Nephron progenitor cell (in vitro differentiated cells): ENCODE measurements at places on chromosomes 7 and 10.

DNA sequence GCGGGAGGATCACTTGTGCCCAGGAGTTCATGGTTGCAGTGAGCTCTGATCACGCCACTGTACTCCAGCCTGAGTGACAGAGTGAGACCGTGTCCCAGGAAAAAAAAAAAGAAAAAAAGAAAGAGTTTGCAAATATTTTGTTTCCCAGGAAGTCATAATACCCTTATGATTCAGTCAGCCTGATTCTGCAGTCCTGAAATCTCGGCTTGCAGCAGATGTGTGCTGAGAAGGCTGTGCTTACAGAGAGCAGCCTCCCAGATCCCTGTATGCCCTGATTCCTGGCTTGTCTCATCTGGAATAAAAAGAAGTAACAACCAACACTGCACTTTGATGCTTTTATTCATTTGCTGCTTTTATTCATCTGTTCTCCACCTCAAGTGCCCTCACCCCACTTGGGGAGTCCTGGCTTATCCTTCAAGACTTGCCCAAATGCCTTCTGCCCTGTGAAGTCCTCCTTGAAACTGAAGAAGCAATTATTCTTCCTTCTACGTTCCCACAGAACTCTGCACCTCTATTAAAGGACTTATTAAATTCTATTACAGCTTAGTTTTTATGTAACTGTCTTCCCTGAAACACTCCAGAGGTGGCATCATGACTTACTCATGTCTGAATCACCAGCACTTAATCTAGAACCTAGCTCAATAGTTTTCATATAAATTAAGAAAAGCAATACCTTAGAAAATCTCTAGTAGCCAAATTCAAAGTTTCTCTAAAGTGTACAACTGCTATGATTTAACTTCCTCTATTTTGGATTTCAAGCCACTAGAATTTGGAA is 27.7 kb upstream of the BPGM start:
- no peak for DNase-seq

GRCh38 chr10:12950583-12951128 is 50.9 kb downstream of the CCDC3 start:
- no peak for DNase-seq

GRCh38 chr10:35191523-35191922 is 64.9 kb downstream of the CREM start:
- DNase-seq: no peak

GRCh38 chr10:1233031-1233430 is 176.8 kb downstream of the WDR37 start:
- no peak for DNase-seq

DNA sequence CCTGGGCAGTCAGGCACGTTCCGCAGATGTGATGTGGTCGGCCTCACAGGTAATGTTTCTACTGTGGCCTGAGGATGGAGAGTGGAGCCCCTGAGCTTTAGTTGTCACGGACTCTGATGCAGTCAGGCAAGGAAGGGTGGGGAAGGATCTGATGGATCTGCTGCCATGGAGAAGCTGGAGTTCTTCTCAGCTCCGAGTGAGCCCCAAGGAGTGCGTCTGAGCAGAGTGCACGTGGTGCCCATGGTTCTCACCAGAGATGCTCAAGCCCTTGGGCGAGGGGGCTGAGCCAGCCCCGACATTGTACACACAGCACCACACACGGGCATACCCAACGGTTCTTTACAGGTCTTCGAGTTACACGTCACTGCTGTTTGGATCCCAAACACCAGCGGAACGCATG is 192.5 kb downstream of the EBF3 start:
- DNase-seq: no peak

DNA sequence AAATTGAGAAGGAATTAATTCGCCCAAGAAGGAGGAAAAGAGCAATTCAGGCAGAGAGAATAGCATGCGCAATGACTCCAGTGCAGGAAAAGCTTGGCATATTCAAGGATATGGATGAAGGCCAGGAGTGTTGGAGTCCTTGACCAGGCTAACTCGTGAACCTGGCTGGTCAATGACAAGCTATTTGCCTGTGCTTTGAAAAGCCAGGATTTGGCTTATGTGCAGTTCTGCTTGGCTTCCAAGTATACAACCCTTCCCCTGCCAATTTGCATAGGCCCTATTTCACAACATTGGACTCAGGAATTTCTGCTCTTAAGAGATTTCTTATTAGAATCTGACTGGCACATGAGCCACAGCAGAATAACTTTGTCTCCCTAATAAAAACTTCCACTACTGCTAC is 72.3 kb upstream of the SP8 start:
- DNase-seq: no peak

GRCh38 chr7:4399121-4399520 is 283.0 kb upstream of the FOXK1 start:
- no peak for DNase-seq

- no peak for DNase-seq
Measured at GRCh38 chr7:7399707-7400106, 136.0 kb downstream of the COL28A1 start.

- no peak for DNase-seq
Measured at GRCh38 chr7:114662002-114662677, 247.5 kb downstream of the FOXP2 start.

DNA sequence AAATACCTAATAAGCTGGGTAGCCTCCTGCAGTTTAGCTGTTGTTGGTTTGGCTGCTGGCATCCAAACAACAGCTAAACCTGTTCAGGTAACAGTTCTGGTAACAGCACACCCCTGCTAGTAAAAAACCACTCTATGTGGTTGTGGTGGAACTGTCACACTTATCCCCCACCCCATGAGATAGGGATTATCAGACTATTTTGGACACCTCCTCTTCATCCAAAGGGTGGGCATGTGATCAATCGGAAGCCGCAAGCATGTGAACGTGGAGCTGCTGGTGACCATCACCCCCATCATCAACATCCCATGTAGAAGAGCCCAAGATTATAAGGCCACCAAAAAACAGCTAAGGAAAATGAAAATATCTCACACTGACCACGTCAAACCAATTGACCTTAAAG is 2.5 kb downstream of the MTPAP start:
- DNase-seq: no peak

GRCh38 chr10:69474742-69475432 is 23.6 kb downstream of the TSPAN15 start:
- DNase-seq: no peak

DNA sequence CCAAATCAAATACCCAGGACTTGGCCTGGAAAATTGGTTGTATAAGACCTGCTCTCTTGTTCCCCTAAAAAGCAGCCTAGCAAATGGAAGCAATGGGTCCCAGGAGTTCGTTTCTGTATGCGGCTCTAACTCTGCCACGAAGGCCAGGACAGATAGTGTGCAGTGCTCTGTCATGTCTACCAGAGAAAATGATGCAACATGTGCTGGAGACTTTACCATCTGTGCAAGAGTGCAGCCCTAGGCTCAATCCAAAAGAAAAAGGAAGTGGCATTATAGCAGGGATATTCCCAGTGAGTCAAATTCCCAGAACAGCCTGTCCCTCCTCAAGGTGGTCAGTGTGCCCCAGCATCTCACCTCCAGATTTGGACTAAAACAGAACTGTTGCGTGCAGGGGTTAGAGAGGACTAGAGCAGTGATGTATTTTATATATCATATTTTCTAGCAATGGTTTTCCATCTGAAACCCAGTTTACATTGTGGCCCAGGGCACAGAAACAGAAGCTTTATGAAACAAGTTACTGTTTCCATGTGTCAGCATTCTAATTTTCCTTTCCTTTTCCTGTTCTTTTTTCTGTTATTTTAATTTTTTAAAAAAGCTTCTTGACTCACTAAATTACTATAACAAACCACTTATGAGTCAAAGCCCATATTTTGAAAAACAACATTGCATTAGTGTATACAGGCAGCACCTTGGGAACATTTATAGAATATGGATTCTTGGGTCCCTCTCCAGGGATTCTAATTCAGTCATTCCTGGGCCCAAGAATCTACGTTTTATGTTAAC is 311.2 kb downstream of the RNLS start:
- DNase-seq: no peak

GRCh38 chr7:66205741-66206090 is 582 bp downstream of the TPST1 start:
- no peak for DNase-seq

GRCh38 chr7:50970092-50970491 is 187.4 kb upstream of the GRB10 start:
- DNase-seq: no peak

- DNase-seq: no peak
Measured at GRCh38 chr10:104234934-104235333, 2.8 kb upstream of the CFAP43 start.

GRCh38 chr10:23521735-23522134 is 82.9 kb downstream of the OTUD1 start:
- DNase-seq: no peak

- peak; percentile 9 for DNase-seq
Measured at GRCh38 chr10:46527241-46527811, 29.1 kb downstream of the GPRIN2 start.

GRCh38 chr7:116560021-116560970 is 35.5 kb downstream of the CAV1 start:
- DNase-seq: peak; percentile 27

DNA sequence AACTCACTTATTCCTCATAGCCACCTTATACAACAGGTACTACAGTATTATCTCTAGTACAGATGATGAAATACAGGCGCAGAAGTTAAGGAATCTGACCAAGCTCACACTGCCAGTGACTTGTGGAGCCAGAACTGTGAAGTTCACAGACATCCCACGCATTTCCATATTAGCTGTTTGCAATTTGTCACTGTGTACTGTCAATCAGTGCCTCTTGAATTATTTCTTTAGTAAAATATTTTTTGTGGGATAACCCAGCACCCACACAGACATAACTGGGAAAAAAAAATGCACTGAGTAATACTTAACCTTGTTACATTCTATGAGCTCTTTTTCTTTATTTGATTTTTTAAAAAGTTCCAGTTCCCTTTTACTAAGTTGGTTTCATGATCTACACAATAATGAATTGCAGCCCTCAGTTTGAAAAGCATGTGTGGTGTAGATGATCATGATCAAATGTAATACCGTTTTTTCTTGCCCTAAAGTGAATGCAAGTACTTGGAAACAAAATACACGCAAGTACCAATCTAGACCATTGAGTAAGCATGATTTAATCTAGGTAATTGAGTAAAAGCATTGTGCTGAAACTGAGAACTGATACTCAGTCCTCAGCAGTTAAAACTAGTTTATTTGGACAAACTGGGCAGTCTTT is 14.1 kb downstream of the CUL1 start:
- DNase-seq: no peak

DNA sequence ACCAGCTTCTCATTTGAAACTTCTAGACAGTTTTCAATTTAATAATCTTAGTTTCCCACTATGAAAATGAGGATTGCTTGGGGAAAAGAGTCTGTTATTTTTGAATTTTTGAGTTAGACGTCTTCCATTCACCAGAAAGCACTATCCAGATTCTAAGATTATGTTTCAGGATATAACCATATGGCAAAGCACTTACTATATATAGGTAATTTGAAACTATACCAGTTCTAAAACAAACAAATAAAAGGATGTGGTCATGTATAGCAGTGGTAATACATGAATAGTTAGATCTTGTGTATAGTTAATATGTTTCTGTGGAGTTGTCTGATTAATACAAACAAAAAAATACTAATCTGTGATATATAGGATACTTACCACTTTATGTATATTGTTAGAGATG is 320.0 kb downstream of the EXOC4 start:
- DNase-seq: no peak

DNA sequence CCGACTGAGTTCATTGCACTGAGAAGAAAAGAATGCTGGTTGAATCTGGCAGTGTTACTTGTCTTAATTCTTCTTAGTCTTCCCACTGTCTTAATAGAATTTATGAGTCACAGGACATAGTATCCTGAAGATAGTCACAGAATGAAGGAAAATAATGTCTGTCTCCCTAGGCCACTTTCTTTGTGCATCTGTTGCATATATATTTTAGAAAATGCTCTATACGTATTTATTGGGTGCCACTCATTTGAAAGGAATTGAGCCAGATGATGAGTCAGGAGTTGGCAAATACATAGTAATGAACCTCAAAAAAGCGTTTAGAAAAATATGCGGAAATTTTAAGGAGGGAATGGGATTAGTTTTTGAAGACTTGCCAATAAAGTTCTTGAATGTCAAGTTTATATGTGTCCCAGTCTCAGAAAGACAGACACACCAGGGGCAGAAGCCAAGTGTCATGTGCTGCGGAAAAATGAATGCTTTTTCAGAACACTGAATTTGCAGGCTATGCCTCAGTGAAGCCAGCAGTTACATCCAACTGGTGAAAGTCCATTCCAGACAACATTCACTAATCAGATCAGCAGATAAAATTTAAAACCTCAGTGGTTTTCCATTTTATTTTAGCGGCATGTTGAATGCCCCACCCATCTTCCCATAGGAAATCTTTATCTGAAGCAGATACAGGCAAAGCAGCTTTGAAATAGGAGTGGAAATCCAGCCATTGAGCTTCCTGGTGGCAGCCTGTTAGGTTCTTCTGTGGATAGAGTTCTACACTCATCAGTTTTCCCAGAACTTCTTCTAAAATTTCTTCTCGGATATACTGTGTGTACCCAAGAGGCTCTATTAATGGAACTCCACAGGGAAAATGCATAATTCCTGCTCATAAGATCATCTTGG is 308.4 kb downstream of the BICC1 start:
- no peak for DNase-seq

- DNase-seq: no peak
Measured at GRCh38 chr7:54825368-54825767, 66.4 kb upstream of the SEC61G start.

- no peak for DNase-seq
Measured at GRCh38 chr10:17851611-17852010, 42.5 kb downstream of the MRC1 start.
